Ecto neural progenitor cell (in vitro differentiated cells): ENCODE measurements at places on chromosomes 4 and X.

GRCh38 chr4:75028196-75028854 is 95.4 kb downstream of the PARM1 start:
- no peak for DNase-seq

DNA sequence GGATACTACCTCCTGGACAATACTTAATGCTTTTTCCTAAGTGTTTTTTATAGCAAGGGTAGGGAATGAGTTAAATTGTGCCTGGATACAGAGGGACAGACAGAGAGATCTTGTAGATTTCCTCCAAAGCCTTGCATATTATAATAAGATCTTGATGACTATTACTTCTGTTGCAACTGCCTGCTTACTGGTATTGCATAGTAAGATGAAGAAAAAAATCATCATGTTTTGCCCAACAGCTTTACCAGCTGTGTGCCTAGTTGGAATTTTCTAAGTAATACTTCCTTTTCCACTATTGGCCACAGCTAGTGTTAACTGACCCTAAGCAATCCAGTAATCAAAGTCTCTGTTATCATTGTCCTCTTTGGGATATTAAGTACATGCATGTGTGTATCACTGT is 139.0 kb downstream of the DCK start:
- no peak for DNase-seq

- DNase-seq = no peak
Measured at GRCh38 chr4:174189392-174190015, 94.0 kb downstream of the FBXO8 start.

- DNase-seq = no peak
Measured at GRCh38 chrX:40709395-40709794, 25.9 kb downstream of the MED14 start.

DNA sequence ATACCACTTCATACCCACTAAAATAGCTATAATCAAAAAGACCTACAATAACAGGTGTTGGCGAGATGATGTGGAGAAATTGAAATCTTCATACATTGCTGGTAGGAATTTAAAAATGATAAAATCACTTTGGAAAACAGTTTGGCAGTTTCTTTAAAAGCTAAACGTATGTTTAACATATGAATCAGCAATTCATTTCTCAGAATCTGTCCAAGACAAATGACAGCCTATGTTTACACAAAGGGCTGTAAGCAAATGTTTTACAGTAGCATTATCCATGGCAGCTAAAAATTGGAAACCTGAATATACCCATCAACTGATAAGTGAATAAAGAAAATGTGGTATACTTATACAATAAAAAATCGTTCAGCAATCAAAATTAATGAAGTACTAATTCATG is 33.0 kb upstream of the ABCG2 start:
- no peak for DNase-seq

DNA sequence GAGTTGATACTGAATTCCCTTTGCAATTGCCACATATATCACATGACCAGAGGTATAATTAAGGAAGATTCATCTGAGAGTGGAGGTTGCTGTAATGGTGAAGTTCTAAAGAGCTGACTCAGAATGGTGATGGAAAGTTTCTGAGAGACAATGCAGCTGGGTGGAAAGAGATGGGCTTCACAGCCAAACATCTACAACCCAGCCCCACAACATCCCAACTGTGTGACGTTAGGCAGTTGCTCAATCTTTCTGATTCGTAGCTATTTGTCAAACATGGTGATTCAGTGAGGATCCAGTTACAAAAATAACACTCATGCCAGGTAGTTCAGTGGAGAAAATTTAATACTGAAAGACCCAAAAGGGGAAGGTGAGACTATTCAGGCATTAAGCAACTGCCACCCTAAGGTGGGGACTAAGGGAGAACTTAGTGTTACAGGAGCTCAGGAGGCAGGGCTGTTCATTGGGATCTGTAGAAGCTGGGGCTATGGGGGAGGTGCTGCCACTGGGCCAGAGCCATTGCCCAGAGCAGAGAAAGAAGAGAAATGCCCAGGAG is 6.9 kb upstream of the AFF1 start:
- DNase-seq = no peak

GRCh38 chrX:53584891-53585290 is 101.6 kb downstream of the HUWE1 start:
- DNase-seq = no peak

- no peak for DNase-seq
Measured at GRCh38 chr4:116413222-116413621, 672.2 kb downstream of the TRAM1L1 start.

DNA sequence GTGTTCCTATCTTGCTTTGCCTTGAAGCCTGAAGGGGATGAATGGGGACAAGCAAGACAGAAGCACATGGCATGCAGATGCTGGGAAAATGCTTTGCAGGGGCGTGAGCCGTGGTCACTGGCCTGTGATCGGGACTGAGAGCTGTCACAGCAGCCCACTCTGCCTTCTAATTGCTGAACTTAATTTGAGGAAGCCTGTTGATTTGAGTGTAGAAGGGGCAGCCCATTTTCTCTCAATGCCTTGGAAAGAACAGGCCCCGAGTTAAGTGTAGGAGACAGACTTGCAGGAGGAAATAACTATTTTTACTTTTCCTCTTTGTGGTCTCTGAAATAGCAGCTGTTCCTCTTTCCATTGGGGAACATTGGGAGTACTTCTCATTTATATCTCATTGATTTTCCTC is 26.1 kb upstream of the TBC1D1 start:
- DNase-seq = no peak

GRCh38 chr4:26459756-26460530 is 30.3 kb downstream of the CCKAR start:
- no peak for DNase-seq

GRCh38 chrX:24167719-24168472 is 18.4 kb downstream of the ZFX start:
- DNase-seq = no peak

GRCh38 chr4:168408620-168409019 is 71.7 kb downstream of the DDX60L start:
- no peak for DNase-seq

DNA sequence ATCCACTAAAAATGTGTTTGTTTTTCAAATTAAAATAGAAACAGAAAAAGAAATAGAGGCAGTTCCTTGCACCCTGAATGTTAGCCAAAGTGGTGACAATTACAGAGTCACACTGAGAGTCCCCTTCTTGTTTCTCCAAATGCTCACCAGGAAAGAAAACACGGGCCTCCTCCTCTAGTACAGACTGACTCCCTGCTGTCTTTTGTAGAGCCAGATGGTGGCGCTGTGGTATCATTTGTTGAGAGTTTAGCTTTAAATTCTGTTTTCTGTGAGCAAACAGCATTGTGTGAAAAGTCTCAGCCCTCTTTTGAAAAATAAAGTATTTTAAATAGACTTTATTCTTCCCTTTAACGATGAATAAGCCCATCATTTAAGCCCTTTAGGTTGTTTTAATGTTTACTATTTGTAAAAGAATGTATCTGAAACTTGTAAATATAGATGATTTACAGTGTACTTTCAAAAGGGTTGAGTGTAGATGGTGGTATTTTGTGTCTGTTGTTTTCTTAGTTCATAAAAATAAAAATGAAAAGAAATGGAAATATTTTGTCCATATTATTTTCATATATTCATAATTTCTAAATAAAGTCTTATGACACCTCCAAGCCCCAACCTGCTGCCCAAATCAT is 36.9 kb upstream of the ATOH1 start:
- peak; percentile 61 for DNase-seq

DNA sequence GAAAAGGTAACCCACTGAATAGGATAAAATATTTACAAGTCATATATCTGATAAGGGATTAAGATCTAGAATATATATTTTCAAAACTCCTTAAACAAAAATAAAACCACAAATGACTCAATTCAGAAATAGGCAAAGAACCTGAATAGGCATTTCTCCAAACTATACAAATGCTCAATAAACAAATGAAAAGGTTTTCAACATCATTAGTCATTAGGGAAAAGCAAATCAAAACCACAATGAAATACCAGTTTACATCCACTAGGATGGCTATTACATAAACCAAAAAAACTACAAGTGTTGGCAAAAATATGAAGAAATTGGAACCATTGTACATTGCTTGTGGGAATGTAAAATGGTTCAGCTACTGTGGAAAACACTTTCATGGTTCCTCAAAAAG is 167.0 kb upstream of the GALNT7 start:
- no peak for DNase-seq

GRCh38 chr4:141016117-141016798 is 117.0 kb downstream of the RNF150 start:
- no peak for DNase-seq

DNA sequence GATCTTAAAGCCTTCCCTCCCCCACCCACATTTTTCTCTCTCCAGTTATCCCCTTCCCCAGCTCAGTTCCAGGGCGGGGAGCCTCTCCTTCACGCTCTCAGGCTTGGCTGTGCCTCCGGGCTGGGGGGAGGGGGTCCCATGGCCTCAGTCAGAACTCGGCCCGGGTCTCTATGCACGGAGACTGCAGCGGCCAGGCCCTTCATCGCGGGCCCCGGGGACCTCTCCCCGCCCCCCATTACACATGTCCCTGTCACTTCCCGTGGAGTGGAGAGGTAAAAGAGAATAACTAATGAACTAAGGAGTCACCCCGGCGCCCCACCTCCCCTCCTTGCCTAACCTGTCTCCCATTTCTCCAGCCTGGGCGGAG is 838 bp upstream of the PRICKLE3 start:
- DNase-seq = no peak

DNA sequence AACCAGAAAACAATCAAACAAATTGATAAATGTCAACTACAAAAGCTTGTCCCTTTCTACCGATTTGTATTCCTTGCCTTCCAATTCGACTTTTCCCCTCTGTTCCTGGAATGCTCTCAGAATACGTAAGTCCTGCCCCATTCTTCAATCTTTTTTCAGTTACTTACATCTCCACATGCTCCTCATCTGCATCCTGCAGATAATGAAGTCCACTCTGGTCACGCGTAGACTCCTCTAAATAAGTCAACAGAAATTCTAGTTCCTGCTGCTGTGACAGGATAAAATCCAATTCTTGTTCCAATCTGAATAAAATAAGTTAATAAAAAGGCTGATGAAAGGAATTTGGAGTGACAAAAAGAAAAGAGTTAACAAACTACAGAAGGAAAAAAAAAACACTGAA is 34.4 kb upstream of the RBM41 start:
- DNase-seq = no peak

DNA sequence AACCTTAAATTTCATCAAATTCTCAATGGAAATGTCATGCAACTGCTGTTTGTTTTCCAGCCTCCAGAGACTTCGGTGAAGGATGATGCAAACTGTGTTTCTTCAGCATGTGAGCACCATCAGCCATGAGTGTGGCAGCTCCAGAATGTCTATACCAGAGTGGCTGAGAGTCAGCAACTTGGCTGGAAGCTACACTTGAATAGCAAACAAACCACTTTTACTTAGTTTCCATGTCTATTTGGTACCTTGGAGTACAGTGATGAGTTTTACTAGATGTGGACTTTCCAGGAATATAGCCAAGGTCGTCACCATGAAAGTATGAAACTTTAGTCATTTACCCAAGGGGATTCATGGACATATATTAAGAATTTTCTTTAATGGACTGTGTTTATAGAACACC is 4.3 kb upstream of the IL21 start:
- DNase-seq = no peak

- no peak for DNase-seq
Measured at GRCh38 chrX:37871626-37872302, 24.4 kb upstream of the DYNLT3 start.

- no peak for DNase-seq
Measured at GRCh38 chr4:153542834-153543233, 76.7 kb downstream of the TMEM131L start.
